Naive thymus-derived CD4-positive, alpha-beta T cell (primary cell): ENCODE measurements at places on chromosomes 4 and X. TPM values are rescaled to one million over a fixed set of nuclear protein-coding genes. Genes with fewer than 3 reads are reported as not detected.
A peak's percentile ranks its signal among the peaks of the same experiment; 100 is the strongest.

DNA sequence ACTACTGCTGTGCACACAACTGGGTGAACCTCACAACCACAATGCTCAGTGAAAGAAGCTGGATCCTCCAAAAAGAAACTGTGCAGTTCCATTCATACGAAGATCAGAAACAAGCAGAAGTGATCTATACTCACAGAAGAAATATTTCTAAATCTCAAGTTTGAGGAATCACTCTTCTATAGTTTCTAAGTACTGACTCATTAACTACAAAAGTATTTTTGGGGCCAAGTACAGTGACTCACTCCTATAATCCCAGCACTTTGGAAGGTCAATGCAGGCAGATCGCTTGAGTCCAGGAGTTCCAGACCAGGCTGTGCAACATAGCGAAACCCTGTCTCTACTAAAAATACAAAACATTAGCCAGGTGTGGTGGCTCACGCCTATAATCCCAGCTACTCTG is 51.3 kb upstream of the RELL1 start:
- no peak for DNase-seq
- H3K27ac ChIP-seq: no peak overlapping the region
- no peak overlapping the region for H3K4me3 ChIP-seq
- no peaks in the 10 kb centered on the region for H3K36me3 ChIP-seq

GRCh38 chr4:30882443-30882842 is 162.3 kb downstream of the PCDH7 start:
- H3K4me1 ChIP-seq: no peaks in the 10 kb centered on the region
- H3K4me3 ChIP-seq: no peak overlapping the region
- H3K27me3 ChIP-seq: no peaks in the 10 kb centered on the region
- H3K36me3 ChIP-seq: no peaks in the 10 kb centered on the region
- no peak for DNase-seq

- H3K36me3 ChIP-seq: no peaks in the 10 kb centered on the region
- no peak overlapping the region for H3K4me3 ChIP-seq
- no peaks in the 10 kb centered on the region for H3K4me1 ChIP-seq
- H3K27ac ChIP-seq: no peak overlapping the region
Observed at GRCh38 chrX:154472685-154473632, 6.1 kb downstream of the LAGE3 start.

GRCh38 chrX:69024931-69025330 is 140.3 kb downstream of the PJA1 start:
- H3K36me3 ChIP-seq: no peaks in the 10 kb centered on the region
- no peaks in the 10 kb centered on the region for H3K4me1 ChIP-seq
- H3K27ac ChIP-seq: no peak overlapping the region
- no peak for DNase-seq

OTC gene
- not detected for total RNA-seq

- DNase-seq: no peak
- H3K4me3 ChIP-seq: no peak overlapping the region
- no peaks in the 10 kb centered on the region for H3K36me3 ChIP-seq
- H3K27me3 ChIP-seq: no peaks in the 10 kb centered on the region
- no peak overlapping the region for H3K27ac ChIP-seq
- no peaks in the 10 kb centered on the region for H3K4me1 ChIP-seq
Observed at GRCh38 chr4:164856396-164856795, 20.6 kb upstream of the APELA start.

DNA sequence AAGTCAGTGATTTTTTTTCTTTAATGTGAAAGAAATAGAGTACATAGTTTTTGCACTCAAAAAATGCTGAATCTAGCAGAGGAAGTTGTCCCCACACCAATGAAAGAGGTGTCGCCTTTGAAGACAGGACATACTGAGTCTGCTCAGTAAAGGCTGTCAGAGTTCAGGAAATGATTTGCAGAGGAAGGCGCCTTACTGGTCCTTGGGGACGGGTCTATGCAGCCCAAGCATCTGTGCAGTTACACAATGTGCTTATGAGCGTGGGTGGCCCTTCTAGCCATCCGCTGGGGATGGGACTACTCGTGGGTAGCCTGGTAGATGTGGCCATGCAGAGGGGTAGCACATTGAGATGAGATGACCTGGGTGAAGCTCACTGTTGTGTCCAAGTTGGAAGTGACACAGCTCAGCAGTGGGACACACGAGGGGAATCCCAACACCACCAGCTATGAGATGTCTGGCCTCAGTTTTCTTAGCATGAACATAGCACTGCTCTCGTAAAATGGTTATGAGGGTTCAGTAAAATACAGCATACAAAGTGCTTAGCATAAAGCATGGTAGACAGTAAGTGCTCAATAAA is 116.5 kb upstream of the RBPJ start:
- DNase-seq: no peak
- no peak overlapping the region for H3K4me3 ChIP-seq
- no peak overlapping the region for H3K27ac ChIP-seq
- no peaks in the 10 kb centered on the region for H3K36me3 ChIP-seq

GRCh38 chr4:103303011-103303410 is 104.9 kb upstream of the CENPE start:
- H3K27me3 ChIP-seq: no peaks in the 10 kb centered on the region
- no peak for DNase-seq
- no peak overlapping the region for H3K27ac ChIP-seq
- no peaks in the 10 kb centered on the region for H3K36me3 ChIP-seq
- H3K4me1 ChIP-seq: no peaks in the 10 kb centered on the region

CISD2 gene
- total RNA-seq: 14.3 TPM

DNA sequence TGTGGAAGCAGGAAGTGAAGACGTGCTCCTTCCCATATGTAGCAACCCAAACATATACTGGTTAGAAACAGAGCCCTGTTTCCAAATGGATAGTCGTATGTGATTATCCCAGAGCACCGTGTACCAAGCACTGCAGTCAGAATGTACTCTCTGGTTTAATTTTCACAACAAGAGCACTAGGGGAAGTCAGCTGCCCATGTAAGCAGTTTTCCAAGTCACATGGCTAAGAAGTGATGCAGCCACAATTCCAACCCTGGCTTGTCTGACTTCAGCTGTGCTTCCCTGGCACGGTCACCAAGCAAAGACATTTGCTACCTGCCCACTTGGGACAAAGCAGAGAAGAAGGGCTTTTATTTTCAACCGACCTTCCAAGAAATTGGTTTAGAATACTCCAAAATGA is 28.2 kb upstream of the CEP135 start:
- no peaks in the 10 kb centered on the region for H3K36me3 ChIP-seq
- no peak overlapping the region for H3K27ac ChIP-seq
- no peaks in the 10 kb centered on the region for H3K27me3 ChIP-seq
- H3K4me1 ChIP-seq: no peaks in the 10 kb centered on the region
- no peak overlapping the region for H3K4me3 ChIP-seq
- no peak for DNase-seq

- no peaks in the 10 kb centered on the region for H3K27me3 ChIP-seq
- no peaks in the 10 kb centered on the region for H3K4me1 ChIP-seq
- no peak for DNase-seq
- H3K4me3 ChIP-seq: no peak overlapping the region
Observed at GRCh38 chrX:7283741-7284140, 135.8 kb upstream of the PUDP start.

GRCh38 chr4:105451346-105451745 is 22.5 kb downstream of the PPA2 start:
- no peaks in the 10 kb centered on the region for H3K36me3 ChIP-seq
- H3K27me3 ChIP-seq: no peaks in the 10 kb centered on the region
- no peak overlapping the region for H3K27ac ChIP-seq

DNA sequence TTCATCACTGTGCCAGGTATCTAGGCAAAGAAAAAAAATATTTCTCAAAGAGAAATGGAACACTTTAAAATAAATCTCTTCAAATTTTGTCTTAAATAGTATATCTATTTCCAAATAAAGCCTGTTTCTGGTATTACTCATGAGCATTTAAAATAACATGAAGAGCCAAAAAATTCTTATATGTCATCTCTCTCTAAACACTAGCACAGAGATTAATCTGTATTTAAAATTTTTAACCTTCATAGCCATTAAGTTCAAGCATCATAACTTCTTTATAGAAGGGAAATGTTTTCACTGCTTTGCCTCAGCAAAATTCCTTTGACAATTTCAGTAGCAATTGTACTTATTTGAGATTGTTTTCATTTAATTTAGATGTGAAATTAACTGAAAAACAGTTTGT is 5.1 kb upstream of the CORIN start:
- no peak for DNase-seq
- no peak overlapping the region for H3K4me3 ChIP-seq
- H3K4me1 ChIP-seq: no peaks in the 10 kb centered on the region
- H3K27ac ChIP-seq: no peak overlapping the region
- no peaks in the 10 kb centered on the region for H3K36me3 ChIP-seq
- H3K27me3 ChIP-seq: no peaks in the 10 kb centered on the region

CLTRN gene
- total RNA-seq: 0.32 TPM

- peaks cover 6% of the 10 kb centered on the region for H3K4me1 ChIP-seq
- H3K27me3 ChIP-seq: no peaks in the 10 kb centered on the region
- no peak for DNase-seq
- H3K27ac ChIP-seq: no peak overlapping the region
Observed at GRCh38 chrX:134911348-134911747, 79.4 kb upstream of the SMIM10 start.

DNA sequence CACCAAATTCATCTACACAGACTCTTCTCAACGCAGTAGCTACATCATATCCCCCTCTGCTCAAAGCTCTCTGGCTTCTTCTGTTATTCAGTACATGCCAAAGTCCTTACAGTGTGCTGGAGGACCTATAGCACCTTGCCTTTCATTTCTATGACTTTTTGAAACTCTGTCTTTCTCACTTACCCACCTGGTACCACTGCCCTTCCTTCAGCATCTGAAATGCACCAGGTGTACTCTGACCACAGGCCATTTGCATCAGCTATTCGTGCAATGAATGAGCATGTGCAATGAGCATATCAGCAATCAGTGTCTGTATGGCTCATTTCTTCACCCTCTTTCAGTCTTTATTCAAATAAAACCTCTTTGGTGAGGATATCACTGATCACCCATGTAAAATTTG is 399.9 kb downstream of the RAB28 start:
- H3K4me3 ChIP-seq: no peak overlapping the region
- no peaks in the 10 kb centered on the region for H3K4me1 ChIP-seq
- H3K27ac ChIP-seq: no peak overlapping the region
- no peaks in the 10 kb centered on the region for H3K27me3 ChIP-seq
- no peak for DNase-seq
- H3K36me3 ChIP-seq: no peaks in the 10 kb centered on the region

GRCh38 chr4:158965226-158965625 is 137.7 kb upstream of the RAPGEF2 start:
- H3K27ac ChIP-seq: no peak overlapping the region
- no peaks in the 10 kb centered on the region for H3K4me1 ChIP-seq
- H3K36me3 ChIP-seq: no peaks in the 10 kb centered on the region
- no peak overlapping the region for H3K4me3 ChIP-seq

RAI2 gene
- total RNA-seq: 2.2 TPM

- H3K4me3 ChIP-seq: no peak overlapping the region
- H3K27me3 ChIP-seq: no peaks in the 10 kb centered on the region
- no peaks in the 10 kb centered on the region for H3K4me1 ChIP-seq
- no peak overlapping the region for H3K27ac ChIP-seq
Observed at GRCh38 chr4:140116442-140117104, 37.4 kb downstream of the MAML3 start.

GRCh38 chr4:145735347-145735675 is 55.4 kb downstream of the C4orf51 start:
- no peak overlapping the region for H3K4me3 ChIP-seq
- no peak for DNase-seq
- no peaks in the 10 kb centered on the region for H3K36me3 ChIP-seq
- no peaks in the 10 kb centered on the region for H3K4me1 ChIP-seq
- no peaks in the 10 kb centered on the region for H3K27me3 ChIP-seq

GRCh38 chr4:15738877-15739276 is 36.0 kb downstream of the BST1 start:
- H3K27me3 ChIP-seq: no peaks in the 10 kb centered on the region
- H3K4me3 ChIP-seq: no peak overlapping the region
- DNase-seq: no peak
- H3K36me3 ChIP-seq: no peaks in the 10 kb centered on the region

DNA sequence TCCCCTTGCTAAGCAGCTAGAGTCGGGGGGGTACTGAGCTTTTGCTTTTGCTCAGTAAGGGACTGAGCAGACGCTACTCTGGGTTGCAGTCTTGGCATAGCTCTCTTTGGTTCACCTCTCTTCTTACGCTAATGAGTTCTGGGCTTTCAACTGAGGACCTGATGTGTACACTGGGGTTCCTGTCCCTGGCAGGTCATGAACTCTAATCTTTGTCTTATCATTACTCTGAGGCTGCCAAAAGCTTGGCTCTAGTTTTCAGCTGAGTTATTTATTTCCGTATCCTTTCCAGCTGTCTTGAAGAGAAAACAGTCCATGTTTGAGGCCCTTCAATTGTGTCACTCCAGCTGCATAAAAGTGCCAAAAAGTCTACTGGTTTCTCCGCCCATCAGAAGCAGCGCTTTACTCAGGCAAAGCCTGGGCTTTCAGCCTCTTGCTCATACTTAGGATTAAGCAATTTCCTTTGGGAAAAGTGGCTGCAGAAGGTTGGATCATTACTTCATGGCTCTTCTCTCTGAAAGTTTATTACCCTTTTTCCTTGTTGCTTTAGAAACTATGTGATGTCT is 121.0 kb upstream of the STOX2 start:
- no peak for DNase-seq
- no peaks in the 10 kb centered on the region for H3K36me3 ChIP-seq
- H3K4me1 ChIP-seq: no peaks in the 10 kb centered on the region
- H3K27ac ChIP-seq: no peak overlapping the region
- H3K27me3 ChIP-seq: no peaks in the 10 kb centered on the region

DNA sequence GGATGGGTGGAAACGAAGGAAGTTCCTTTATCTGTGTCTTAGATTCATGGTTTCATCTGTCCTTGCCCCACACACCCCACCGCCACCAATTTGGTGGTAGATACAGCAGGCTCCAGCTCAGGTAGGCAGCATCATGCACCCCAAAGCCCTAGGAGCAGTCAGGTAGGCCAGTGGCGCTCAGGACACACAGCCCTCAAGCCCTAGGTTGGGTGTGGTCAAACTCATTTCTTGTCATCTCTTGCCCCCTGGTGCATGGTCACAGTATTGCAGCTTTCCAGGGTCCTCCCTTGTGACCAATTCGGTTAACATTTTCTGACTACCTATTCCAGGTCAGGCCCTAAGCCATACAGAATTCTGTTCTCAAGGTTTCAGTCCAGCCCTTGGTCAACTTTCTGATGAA is 14.5 kb upstream of the PRRG3 start:
- H3K27ac ChIP-seq: no peak overlapping the region
- no peaks in the 10 kb centered on the region for H3K36me3 ChIP-seq
- no peak overlapping the region for H3K4me3 ChIP-seq
- DNase-seq: peak; percentile 34
- H3K27me3 ChIP-seq: no peaks in the 10 kb centered on the region

GRCh38 chrX:53320543-53321229 is 39.3 kb upstream of the IQSEC2 start:
- no peak overlapping the region for H3K27ac ChIP-seq
- no peak for DNase-seq
- no peaks in the 10 kb centered on the region for H3K4me1 ChIP-seq
- H3K36me3 ChIP-seq: no peaks in the 10 kb centered on the region

- DNase-seq: no peak
Observed at GRCh38 chr4:11469650-11470437, 41.1 kb upstream of the HS3ST1 start.

GAGE13 gene
- not detected for total RNA-seq

DNA sequence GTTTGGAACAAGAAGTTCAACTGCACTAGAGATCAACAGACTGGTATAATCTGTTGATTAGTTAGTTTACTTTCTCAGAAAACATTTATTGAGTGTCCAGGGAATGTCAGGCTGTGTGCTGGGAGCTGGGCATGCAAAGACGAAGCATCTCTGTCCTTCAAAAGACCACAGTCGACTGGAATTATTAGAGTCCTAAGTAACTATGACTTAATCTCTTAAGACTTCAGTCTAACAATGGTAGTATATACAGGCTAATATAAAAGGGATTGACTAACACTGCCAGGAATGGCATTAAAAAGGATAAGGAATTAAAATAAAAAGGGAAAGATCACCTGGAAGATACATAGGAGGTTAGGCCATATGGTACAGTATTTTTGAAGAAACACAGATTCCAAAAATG is 128.7 kb downstream of the WDFY3 start:
- H3K36me3 ChIP-seq: no peaks in the 10 kb centered on the region
- H3K4me1 ChIP-seq: no peaks in the 10 kb centered on the region
- no peak for DNase-seq
- H3K27me3 ChIP-seq: no peaks in the 10 kb centered on the region
